ENCODE measurements at places on chromosomes 13 and 19.

- DNase-seq: no peak
Observed at GRCh38 chr19:3691372-3691716, 8.9 kb downstream of the PIP5K1C start.

DNA sequence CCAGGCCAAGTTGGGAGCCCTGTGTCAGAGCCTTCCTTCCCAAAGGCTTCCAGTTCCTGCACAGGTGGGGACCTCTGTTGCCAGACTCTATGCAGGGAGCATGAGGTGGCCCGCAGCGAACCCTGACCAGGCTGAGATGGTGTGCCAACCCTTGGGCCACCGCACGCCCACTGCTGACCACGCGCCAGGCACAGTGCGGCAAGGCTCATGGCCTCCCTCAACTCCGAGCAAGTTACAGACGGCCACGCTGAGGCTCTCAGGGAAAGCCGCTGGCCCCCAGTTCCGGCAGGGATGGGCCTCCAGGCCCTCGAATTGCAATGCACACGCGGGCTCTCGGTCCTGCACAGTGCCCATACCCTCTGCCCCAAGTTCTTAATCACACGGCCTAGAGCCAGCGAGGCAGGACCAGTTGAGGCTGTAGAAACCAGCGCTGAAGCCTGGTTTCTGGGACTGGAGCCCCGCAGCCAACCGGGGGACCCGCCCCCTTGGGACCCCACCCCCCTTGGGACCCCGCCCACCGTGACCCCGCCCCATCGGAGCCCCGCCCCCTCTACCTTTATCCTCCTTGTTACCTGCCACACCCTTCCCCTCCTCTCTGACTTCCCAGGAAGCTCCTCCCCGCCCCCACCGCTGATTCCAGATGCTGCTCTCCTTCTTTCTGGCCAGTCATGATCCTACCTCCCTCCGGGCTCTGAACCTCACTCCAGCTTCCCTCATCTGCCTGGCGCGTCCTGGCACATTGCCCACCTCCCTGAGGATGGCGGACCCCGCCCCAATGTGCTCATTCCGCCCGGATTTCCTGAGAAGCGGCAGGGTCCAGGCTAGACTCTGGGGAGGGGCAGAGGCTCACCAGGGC lies 6.0 kb downstream of the PEX11G start:
- no peak for DNase-seq

DNA sequence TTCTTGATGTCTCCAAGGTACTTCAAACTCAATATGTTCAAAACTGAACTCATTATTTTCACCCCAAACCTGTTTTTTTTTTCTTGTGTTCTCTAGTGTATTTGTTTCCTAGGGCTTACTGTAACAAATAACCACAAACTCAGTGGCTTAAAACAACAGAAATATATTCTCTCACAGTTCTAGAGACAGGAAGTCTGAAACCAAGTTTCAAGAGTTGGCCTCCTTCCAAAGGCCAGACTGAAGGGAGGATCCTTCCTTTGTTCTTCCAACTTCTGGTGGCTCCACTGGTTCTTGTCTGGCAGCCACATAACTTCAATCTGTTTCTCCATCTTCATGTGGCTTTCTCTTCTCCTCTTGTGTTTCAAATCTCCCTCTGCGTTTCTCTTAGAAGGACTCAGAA lies 62.0 kb upstream of the PDCD5 start:
- DNase-seq: no peak

GRCh38 chr19:29006057-29006735 lies 206.8 kb downstream of the UQCRFS1 start:
- DNase-seq: peak; percentile 42

GRCh38 chr13:60794751-60795150 lies 397.7 kb downstream of the TDRD3 start:
- no peak for DNase-seq

DNA sequence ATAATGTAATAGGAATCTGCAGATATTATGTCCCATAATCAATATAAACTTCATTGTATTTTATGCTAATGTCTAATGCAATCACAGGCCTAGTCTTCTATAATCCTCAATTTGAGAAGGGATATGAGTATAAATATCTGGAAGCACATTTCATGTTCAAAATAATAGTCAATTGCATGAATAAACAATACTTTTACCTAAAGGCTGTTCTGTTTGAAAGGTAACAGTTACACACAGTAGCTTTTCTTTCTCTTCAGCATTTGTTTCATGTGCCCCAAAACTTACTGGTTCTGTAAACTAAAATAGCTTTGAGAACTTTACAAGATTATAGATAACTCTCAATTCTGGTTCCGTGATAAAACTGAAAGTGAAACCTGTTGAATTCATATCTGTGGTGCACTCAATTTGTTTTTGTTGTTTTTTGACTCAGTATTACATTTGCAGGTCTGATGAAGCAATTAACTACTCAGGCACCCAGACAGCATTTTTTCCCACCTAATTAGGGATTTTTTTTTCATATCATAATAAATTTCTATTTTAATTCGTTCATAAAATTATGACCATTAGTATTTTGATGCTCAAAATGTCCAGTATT lies 1193.8 kb downstream of the SLITRK1 start:
- peak; percentile 33 for DNase-seq

DNA sequence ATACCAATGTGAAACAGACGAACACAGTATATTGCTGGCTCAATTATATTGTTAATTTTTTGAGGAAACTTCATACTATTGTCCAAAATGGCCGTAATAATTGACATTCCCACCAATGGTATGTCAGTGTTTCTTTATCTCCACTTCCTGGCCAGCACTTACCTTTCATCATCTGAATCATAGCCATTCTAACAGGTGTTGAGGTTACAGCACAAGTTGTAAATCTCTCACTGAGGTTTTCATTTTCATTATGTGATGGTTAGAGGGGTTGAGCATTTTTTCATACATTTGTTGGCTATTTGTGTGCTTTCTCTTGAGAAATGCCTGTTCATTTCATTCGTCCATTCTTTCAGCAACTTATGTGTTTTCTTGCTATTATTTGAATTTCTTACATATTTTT lies 824.0 kb downstream of the UQCRFS1 start:
- no peak for DNase-seq

DNA sequence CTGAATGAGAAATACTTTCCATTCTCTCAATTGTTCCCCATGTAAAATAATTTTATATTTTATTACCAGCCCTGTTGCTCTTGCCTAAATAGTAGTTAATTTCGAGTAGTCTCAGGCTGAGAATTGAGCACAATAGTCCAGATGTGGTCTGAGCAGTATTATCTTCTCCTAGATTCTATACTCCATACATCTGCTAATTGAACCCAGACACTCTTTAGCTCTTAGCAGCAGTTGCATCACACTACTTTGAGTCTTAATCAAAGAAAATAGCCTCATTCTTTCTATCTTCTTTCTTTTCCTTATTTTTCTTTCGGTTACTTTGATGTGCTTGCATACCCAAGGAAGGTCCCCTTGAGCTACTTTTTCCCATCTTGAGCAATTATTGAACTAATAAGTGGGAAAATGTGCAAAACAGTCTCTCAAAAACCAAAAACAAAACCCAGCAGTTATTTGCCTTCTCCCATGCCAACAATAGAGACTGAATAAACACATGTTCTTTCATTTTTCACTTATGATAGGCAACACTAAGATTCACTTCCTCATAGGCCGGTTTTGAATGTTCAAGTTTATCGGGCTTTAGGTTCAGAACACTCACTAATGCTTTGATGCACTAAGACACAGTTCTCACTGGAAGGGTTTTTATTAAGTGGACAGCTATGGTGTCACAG lies 204.5 kb downstream of the POU4F1 start:
- DNase-seq: no peak

DNA sequence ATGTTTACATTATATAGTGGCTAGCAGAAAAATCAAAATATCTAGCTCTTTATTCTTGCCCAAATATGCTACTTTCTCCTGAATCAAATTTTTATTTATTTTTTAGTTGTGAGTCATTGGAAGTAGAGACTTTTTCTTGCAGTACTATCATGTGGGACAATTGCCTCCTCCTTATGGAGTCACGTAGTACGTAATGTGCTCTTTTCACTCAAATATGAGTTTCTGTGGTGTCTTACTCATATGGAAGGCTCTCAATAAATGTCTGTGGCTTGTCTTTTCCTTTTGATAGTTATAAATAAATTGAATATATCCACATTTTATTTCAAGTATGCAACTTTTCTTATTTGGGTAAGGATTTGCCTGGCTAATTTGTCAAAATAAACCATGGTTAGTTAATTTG lies 1411.0 kb upstream of the SLC10A2 start:
- DNase-seq: peak; percentile 33

DNA sequence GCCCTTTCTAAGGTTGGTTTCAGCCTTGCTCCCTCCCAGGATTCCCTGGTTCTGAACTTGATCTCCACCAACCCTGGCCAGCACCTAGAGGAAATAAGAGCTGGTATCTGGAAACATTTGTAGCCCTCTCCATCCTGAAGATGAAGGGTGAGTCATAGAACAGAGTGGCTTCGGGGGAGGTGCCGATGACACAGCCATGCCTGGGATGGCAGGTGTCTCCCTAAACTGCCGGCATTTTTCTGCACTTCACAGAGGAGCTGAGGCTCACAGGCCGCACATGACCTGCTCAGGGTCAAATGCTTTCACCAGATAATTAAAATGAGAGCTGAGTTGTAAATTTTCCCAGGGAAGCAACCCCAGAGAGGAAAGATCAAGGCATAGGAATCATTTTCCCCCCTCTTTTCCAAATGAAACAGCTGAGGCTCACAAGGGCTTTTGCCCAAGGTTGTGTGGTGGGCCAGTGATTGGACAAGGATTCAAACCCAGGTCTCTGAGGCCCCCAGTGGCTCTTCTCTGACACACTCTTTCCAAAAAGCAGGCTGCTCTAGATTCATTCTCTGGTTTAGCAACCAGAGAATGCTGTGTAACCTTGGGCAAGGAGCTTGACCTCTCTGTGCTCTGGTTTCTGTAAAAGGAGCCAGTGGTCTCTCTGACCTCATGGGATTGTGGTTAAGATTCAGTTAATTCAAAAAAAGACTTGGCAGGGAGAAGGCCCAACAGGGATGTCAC lies 1.2 kb upstream of the SLC25A42 start:
- DNase-seq: peak; percentile 51

GRCh38 chr13:43894438-43894837 lies 14.7 kb downstream of the LACC1 start:
- DNase-seq: no peak

DNA sequence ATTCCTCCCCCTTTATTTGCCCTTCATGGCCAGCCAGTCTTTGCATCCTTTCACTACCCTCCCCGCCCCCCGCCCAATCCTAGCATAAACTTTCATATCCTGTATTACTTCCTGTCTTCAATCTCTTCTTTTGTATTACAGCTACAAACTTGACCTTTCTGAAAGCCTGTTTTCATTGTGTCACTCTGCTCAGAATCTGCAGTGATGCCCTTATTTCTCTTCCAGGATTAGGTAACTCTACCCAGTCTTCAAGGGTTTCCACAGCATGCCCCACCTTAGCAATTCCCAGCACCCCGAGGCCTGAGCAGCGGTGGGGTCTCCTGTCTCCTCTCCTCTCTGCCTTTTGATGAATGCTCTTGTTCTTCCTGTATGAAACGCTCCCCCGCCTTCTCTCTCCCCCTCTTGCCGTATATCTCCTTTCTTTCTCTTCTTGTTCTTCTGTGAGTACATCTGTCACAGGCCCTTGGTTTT lies 145.6 kb downstream of the SHISA2 start:
- DNase-seq: no peak

- no peak for DNase-seq
Observed at GRCh38 chr13:72104656-72105180, 237.7 kb upstream of the DACH1 start.

- peak; percentile 59 for DNase-seq
Observed at GRCh38 chr13:49020940-49021553, 45.3 kb downstream of the FNDC3A start.

DNA sequence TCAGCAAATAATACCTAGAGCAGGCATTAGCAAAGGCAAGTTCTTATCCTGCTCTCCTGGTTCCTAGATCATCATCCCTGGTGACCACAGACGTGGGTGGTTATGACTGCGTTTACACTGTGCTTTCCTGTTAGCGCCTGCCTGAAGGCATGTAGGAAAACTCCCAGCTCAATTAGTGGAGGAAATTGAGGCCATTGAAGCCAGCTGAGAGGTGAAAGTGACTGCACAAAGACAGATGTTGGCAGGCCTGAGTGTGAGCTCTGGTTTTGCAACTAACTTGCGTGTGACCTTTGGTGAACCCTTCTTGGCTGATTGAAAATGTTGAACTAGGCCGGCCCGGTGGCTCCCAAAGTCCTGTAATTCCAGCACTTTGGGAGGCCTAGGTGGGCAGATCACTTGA lies 17.5 kb upstream of the NWD1 start:
- peak; percentile 77 for DNase-seq

DNA sequence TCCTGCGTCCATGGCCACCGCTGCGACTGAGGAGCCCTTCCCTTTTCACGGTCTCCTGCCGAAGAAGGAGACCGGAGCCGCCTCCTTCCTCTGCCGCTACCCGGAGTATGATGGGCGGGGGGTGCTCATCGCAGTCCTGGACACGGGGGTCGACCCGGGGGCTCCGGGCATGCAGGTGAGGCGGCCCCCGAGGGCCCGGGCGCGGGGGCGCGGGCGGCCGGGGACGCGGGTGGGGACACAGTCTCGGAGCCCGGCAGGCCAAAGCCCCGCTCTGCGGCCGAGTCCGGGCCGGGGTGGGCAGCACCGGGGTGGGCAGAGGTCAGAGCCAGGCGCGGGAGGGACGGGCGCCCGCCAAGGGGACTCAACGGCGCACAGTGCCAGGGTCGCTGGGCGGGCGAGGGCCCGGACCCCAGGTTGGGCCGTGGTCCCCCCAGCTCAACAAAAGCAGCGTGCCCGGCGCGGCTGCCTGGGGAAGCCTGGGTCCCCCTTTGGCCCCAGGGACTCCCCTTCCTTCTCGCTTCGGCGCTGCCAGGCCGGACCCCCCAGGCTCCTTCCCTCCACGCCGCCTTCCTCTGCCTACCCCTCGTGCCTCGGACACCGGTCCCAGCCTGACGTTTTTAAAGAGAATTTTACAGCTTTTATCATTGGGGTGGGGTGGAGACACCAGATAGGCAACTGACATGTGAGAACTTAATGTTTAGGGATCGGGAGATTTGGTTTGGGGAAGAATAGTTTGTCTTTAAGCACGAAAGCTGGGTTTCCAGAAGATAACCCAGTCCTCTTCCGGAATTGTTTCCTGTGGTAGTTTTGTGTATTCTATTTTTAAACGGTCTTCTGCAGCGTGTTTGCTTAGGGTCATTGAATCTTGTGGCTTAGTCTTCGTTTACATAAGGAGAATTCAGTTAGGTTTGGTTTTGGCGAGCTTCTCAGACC lies 509 bp downstream of the TPP2 start:
- no peak for DNase-seq

GRCh38 chr13:23243066-23243465 lies 62.3 kb downstream of the SGCG start:
- no peak for DNase-seq

GRCh38 chr13:107830804-107831203 lies 384.5 kb downstream of the LIG4 start:
- no peak for DNase-seq

- DNase-seq: no peak
Observed at GRCh38 chr13:111789011-111789410, 277.9 kb upstream of the SOX1 start.

GRCh38 chr19:17803264-17803896 lies 8.4 kb downstream of the B3GNT3 start:
- no peak for DNase-seq
